ENCODE measurements at places on chromosomes 2 and 18.

DNA sequence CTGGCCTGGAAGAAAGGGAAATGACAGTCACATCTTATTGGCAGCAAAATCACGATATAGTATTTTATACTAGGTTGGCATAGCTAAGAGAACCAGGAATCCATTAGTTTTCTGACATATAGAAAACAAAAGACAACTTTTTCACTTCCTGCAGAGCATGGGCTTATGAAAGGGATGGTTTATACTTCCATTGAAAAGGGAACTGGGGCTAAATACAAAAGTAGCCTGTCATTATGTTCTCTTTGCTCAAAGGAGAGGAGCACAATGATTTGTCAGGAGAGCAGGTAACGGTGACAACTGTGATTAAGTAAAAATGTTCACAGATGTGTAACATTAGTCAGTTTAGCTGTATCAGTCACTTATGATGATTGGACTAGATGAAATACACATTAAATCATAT lies 46.4 kb downstream of the SLC25A12 start:
- no peak for DNase-seq

GRCh38 chr2:73268830-73269685 lies 15.2 kb downstream of the FBXO41 start:
- no peak for DNase-seq

DNA sequence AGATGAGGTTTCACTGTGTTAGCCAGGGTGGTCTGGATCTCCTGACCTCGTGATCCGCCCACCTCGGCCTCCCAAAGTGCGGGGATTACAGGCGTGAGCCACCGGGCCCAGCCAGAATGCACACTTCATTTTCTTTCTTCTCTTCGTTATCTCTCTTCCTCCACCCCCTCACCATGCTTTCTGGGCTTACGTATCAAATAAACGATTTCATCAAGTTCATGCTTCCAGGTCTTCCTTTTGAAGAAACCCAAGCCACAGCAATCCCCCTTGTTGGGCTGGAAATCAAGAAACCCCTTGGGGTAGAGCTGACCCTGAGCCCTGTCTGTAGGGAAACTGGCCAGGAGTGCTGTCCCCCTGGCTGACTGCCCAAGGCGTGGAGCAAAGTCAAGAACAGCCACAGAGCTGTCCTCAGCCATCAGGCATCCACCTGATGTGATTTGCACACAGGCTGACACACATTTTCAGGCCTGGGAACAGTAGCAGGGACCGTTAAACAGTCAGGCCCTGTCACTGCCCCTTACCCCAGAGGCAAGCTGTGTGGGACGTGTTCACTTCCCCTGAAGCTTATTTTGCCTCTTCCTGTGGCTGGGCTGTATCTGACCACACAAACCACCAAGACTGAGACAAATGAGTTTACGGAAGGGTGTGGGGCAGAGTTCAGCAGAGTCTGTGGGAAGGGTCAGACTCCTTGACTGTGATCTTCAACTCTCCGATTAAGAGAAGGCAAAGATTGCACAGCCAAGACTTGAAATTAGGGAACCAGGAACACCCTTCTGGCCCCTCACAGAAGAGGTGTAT lies 15.1 kb upstream of the NMUR1 start:
- peak; percentile 98 for DNase-seq

DNA sequence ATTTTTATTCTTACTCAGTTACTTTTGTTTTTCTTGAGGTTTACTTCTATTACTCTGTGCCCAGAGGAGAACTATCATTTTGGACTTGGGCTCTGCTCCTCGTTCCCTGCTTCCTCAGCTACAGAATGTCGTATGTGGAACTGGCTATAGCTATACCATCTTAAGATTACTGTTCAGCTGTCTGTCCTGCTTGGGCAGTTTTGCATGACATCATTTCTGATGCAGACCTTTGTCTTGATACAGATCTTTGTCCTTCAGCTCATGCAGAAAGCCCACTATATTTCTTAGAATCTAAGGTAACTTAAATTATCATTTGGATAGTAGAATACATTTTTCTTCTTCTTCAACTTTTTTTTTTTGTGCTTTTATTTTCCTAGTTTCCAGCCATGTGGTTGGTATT lies 13.8 kb upstream of the C1GALT1C1L start:
- no peak for DNase-seq

GRCh38 chr2:128446049-128446873 lies 127.6 kb upstream of the HS6ST1 start:
- no peak for DNase-seq

- peak; percentile 83 for DNase-seq
Measured at GRCh38 chr18:58615140-58616132, 13.5 kb downstream of the ALPK2 start.

GRCh38 chr2:7437141-7437540 lies 519.9 kb downstream of the RNF144A start:
- no peak for DNase-seq

DNA sequence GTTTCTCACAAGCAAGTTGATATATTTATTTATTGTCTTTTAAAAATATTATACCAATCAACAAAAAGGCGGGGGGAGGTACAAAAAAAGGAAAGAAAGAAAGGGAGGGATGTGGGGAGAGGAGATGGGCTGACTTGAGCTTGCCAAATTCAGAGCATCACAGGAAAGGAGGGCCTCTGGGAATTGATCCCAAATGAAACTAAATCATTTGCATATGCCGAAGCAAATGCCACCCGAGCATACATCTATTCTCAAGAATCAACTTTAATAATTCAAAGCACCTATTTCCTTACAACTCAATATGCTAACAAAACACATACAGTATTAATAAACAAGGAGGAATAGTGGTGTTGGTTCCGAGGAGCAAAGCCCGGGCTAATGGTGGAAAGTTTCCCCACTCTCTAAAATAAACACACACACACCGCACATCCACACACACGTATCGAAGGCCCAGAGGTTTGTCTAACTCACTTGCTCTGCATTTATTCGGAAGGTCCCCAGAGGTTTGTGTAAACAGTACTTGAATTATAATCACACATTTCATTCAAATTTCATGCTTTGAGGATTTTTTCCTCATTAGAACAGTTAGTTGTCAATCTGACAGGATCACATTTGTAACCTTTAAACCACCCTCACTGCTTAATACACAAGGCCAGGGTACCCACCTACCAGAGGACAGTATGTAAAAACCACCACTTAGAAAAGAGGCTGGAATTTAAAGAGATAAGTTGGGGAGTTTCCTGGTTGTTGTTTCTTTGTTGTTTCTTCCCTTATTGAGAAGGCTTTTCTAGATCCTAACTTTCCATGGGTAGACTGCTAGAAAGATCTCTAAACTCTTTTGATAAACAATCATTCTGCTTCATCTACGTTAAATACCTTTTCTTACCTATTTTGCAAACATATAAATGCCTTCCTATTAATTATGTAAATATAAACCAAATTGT lies 264.7 kb downstream of the TCF4 start:
- DNase-seq = no peak

- DNase-seq = no peak
Measured at GRCh38 chr2:190879474-190880377, 895 bp upstream of the GLS start.

DNA sequence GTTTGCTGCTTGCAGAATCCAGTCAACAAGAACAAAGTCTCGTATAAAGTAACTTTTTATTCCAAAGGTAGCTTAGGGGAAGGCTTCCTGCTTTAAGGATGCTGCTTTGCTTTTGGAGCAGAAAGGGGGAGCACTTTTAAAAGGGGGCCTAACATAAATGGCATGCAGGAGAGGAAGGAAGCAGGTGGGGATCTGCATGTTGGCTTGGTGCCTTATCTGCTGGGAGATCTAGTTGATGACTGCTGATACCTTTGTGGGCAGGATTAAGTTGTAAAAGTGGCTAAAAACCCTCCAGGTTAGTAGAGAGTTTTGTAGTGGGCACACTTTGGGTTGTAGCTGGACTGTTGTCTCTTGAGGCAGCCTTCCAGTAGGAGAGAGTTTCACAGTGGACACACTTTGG lies 22.5 kb downstream of the UBR3 start:
- no peak for DNase-seq

DNA sequence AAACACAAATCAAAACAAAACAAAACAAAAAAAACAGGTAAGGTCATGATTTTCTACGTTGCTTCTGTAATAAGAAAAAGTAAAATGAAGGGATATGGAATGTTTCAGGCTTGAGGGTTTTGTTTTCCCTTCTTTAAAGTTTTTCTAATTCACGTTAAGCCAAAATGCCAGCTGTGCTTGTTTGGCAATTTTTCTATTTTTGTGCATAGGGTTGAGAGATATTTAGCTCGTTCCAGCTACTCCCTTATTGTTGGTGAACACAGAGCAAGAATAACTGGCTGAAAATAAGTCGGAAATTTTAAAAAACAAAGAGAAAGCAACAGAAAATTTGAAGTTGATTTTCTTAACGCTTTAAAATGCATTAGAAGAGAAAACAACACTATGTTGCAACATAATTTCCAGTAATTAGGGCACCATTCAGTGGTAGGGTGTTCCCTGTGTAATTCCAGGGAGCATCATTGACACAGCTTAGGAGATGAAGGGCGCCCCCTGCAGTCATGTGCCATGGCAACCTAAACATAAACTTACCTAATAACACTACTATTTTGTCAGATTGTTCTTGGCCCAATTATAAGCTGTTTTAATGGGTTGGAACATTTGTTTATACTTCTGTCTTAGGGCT lies 99.5 kb downstream of the DTNA start:
- DNase-seq = no peak

DNA sequence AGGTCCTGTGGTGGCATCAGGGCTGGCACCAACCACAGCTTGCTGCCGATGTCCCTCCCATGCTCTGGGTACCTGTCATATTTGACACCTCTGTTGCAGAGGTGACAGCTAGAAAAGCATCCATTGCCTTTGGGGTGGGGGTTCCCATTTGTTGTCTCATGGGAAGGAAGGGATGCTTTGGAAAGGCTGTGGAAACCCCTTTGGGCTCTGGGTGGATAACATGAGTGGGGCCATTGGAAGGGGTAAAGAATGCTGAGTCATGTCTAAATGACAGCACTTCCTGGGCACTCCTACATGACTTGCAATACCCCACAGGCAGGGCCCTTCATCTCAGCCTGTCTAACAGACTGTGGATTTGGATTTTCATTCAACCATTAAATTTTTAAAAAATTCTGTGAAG lies 27.8 kb downstream of the CTIF start:
- no peak for DNase-seq

DNA sequence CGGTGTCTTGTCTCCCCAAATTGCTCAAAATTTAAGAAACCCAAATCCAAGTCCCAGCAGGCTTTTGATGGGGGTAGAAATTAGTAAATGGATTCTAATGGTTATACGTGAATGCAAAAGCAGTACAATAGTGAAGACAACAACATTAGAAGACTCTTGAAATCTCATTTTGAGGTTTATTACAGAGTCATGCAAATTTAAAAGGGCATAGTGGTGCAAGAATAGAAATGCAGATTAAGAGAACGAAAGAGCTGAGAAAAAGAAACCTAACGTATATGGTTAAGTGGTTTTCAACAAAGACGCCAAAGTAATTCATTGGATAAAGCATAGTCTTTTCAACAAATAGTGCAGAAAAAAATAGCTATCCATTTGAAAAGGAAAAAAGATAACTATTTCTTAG lies 33.2 kb upstream of the CXXC1 start:
- DNase-seq = peak; percentile 73

DNA sequence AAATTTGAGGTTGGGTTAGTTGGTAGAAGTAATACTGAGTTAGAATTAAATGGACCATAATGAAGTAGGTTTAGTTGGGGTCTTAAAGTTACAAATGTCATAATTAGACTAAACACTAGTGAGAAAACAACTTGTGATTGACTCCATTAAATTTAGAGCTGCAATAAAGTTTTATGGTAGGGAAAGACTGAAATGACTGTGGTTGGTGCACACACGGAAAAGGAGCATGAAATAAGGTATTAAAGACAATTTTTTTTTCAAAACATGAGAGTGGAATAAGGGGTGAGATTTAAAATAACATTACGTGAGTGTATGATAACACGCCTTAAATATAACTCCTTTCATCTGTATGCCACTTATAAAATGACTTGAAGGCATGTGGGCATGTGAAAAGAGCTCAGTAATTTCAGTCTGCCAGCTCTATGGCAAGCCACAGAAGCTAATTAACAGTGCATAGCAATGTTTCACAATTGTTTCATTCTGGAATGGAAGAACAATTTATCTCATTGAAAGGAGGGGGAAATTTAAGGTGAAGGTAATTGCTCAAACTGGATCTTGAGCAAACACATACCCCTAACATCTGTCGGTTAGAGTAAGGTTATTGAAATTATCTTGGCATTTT lies 1.4 kb downstream of the FRZB start:
- no peak for DNase-seq

DNA sequence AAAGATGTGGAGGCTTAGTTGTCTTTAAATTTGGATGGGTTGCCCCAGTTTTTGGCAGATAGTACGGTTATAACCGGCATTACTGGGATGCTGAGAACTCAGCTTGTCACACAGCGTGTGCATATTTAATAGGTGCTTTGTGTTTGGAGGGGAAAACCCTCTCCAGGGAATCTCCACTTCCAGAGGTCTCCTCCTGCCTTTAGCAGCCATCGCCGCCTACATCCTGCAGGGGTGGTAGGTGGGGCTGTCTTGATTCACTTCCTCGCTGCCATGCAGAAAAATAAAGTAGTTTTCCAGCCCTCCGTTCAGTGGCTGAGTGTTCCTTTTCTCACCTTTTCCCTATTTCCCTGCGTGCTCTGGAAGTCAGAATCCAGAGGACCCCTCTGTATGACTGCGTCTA lies 76.4 kb downstream of the ITGB1BP1 start:
- DNase-seq = no peak

- DNase-seq = no peak
Measured at GRCh38 chr2:118822572-118822971, 24.9 kb downstream of the EN1 start.

- no peak for DNase-seq
Measured at GRCh38 chr2:202169131-202169530, 69.3 kb downstream of the SUMO1 start.

- no peak for DNase-seq
Measured at GRCh38 chr2:40409734-40410133, 42.2 kb downstream of the SLC8A1 start.

- no peak for DNase-seq
Measured at GRCh38 chr2:201758234-201758633, 22.5 kb downstream of the ALS2 start.

DNA sequence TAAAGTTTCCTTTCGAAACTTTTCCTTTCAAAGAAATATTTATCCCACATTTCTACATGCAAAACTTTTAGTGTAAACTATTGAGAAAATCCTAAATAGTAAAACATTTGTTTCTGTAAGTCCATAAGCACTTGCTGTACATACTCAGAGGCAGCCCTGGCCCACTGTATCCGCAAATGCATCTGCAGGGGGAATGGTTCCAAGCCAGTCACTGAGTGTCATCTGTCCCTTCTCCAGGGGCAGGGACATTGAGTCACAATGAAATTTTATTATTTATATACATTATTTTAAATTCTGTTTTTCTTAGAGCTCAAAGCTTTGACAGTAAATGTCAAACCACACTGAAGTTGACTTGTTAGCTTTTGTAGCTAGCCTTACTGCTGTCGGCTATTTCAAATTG lies 367.2 kb downstream of the MTX2 start:
- no peak for DNase-seq

DNA sequence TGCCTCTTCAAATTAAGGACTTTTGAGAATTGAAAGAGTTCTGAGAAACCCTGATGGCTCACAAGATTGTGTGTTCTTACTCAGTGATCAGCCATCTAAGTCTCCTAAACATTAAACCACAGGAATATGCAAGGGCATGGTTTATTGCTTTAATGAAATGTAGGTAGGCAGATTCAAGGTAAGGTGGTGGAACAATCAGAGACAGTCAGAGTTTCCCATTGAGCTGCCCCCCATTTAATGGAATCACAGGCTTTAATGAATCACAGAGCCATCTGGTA lies 107.8 kb upstream of the LRATD1 start:
- DNase-seq = no peak

GRCh38 chr2:108593547-108594098 lies 59.4 kb downstream of the LIMS1 start:
- DNase-seq = no peak

GRCh38 chr2:128504246-128505149 lies 185.8 kb upstream of the HS6ST1 start:
- DNase-seq = no peak
